ENCODE measurements at places on chromosomes 12 and 14. TPM values are rescaled to one million over a fixed set of nuclear protein-coding genes. Genes with fewer than 3 reads are reported as not detected.

Gene CEBPE
- total RNA-seq = not detected

Gene TMEM233
- total RNA-seq = 4.8 TPM

Gene IL22
- total RNA-seq = not detected

Gene FOXN4
- not detected for total RNA-seq

Gene UNC79
- total RNA-seq = under 0.01 TPM

Gene LRIG3
- 50.7 TPM for total RNA-seq

Gene TMPRSS12
- not detected for total RNA-seq

Gene TCL1B
- not detected for total RNA-seq

Gene COL2A1
- not detected for total RNA-seq

Gene NFE2
- not detected for total RNA-seq

Gene ARID2
- total RNA-seq = 21.9 TPM

Gene COX8C
- total RNA-seq = not detected

Gene LRRC10
- not detected for total RNA-seq

Gene ETFRF1
- 18.0 TPM for total RNA-seq

Gene PRPH
- not detected for total RNA-seq

Gene KIF26A
- under 0.01 TPM for total RNA-seq

Gene FITM1
- total RNA-seq = 0.37 TPM

Gene KLHL33
- total RNA-seq = under 0.01 TPM

Gene C3AR1
- total RNA-seq = under 0.01 TPM

Gene LRRK2
- 4.8 TPM for total RNA-seq

Gene SCYL2
- 44.6 TPM for total RNA-seq

Gene ADAM21
- total RNA-seq = 0.39 TPM

Gene DAO
- total RNA-seq = not detected

Gene STAC3
- 0.59 TPM for total RNA-seq

Gene DACT1
- 2.2 TPM for total RNA-seq

Gene RNU4-1
- under 0.01 TPM for total RNA-seq

Gene BATF
- total RNA-seq = not detected
